Stimulated activated CD8-positive, alpha-beta memory T cell treated with anti-CD3 and anti-CD28 coated beads, Interleukin-4, amount 100 ng/mL, for 4 hours (primary cell): ENCODE measurements at places on chromosomes 12 and 14.

DNA sequence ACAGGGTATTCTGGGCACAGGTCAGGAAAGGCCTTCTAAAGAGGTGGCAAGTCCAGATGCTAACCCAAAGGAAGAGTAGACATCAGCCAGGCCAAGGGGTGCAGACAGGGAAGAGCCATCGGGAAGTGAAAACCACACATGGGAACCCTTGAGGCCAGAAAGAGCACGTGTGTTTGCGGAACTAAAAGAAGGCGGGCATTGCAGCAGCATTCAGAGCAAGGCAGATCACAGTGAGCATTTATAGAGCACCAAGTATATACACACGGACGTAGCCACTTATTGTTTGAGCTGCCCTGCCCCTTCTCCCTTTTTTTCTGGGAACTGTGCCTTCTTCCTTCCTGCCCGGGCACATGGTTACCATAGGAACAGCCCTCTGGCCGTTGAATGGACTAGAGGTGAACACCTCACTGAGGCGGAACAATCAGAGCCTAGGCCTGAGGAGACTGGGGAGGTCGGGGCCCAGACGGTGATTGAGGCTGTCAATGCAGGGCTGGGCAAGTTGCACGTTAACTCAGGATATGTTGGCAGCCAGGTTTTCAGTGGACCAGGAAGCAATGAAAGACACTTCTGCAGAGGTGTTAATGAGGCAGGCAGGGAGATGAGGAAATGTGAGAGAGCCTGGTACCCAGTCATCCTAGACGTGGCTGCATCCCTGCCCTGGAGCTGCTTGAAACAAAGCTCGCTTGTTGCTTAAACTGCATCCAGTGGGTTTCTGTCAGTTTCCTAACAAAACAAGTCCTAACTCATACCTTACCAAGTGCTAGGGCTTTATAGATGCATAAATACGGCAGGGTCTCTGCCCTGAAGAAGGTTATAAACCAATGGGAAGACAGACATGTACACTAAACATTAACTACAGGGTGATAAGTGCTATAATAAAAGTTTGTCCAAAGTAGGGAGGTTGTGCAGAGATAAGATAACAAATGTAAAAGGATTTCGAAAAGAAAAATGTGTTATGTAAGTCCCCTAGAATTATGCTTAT is 34.2 kb downstream of the MOAP1 start:
- no peak for DNase-seq

DNA sequence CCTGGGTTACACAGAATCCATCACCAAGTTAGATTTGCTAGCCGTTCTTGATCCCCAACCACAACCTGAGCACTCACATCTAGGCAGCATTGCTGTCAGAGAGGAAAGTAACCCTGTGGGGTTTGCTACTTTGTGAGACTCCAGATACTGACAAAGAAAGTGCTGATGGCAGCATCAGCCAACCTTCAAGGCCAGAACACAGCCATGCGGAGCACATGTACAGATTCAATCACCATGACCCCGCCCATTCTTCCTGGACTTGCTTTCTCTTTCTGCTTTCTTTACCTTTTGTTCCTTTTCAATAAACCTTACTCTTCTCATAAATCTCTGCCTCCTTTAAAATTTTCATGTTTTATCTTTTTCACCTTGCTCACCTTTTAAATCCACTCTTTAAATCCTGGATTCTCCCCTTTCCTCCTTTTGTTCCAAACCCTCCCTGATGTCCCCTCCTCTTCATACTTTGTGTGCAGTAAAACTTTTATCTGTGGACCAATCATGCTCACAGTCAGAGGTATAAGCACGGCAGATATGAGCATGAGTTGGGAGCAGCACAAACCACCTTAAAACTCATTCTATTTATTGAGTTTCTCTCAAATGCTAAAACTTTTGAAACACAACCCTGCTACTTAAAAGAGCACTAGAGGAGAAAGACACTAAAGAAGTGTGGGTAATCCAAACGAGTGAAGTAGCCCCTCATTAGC is 21.9 kb upstream of the CERS5 start:
- no peak for DNase-seq

DNA sequence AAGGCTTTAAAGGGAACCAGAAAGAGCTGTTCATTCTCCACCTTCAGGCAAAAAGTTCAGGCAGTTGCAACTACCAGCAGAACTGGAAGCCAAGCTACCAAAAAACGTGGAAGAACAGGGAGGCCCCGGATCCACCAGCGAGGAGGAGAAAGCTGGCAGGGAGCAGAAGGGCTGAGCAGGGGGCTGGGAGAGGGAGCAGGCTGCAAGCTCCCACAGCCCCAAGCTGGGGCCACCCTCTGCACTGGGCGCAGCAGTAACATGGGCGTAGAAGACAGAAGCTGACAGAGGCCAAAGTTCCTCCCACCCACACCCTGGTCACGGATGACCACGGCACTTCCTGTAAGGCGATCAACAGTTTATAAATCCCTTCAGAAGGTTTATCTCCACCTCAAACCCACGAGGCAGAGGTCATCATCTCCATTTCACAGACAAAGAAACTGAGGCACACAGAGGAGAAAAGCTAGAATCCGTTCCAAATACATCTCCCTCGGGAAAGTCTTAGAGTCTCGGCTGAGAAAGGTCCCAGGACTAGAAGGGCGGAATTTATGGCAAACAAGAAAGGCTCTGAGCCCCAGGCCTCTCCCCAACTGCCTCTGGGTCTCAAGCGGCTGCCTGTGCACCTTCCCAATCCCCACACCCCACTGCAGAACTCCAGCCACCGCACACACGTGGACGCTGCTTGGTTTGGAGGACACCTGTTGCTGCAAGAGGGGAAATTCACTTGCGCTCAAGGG is 1.8 kb downstream of the CCDC85C start:
- DNase-seq = no peak

DNA sequence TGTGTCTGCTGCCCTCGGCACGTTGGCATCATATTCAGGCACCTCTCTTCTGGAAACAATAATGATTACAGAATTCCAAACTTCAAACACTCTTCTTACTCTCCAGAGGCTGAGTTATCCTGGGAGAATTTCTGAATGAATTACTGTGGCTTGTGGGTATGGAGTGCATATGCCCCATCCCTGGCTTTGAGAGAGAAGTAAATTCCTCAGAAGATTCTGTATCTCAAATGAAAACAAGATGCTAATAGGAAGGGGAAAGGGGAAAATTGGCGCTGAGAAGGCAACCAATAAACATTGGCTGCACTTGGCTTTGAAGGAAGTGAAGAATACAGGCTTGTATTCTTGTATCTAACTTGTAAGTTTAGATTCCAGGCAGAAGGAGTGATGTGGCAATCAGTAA is 132.0 kb upstream of the NOVA1 start:
- no peak for DNase-seq

DNA sequence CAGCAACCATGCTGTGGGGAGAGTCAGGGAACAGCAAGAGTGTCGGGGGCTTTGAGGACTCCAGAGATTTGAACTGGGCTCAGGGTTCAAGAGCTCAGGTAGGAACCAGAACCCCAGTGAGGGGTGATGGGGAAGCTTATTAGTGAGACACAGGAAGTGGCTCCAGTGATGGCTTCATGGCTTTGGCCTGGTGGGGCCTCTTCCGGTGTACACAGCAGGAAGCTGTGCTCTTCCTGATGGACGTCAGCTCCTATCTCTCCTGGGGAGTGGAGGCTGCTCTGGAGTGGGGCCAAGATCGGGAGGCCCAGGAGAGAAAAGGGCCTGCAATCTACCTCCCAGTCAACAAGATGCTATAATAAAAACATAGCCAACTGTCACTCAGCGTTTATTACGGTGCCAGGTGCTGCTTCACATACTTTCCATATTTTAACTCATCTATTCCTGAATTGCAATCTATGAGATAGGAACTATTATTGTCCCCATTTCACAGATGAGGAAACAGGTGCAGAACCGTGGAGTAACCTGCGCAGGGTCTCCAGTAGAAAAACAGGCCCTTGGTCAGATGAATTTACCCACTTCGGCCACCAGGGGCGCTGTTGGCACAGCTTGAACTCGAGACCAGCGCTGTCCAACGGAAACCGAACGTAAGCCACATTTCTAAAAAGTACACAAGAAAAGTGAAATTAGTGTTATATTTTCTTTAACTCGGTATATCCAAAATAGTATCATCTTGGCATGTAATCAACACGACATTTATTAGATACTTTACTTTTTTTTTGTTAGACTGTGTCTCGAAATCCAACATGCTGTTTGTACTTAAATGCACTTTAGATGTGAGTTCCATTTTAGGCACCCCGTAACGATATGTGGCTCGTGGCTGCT is 63.6 kb upstream of the DLK1 start:
- peak; percentile 17 for DNase-seq

DNA sequence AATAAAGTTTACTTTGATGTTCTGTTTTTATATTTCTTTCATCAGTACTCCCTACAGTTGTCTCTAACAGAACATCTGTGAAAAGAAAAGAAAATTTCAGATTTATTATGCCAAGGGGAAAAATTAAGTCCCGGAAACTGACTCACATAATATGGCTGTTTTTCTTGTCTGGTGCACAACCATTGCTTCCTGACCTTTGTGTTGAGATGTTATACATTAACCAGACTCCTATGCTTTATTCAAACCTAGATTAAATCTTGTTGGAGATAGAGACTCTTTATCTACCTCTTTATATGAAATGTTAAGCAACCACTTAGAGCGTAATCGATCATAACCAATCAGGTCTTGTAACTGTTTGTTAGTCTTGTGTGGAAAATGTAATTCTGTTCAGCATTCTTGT is 37.6 kb upstream of the BICD1 start:
- DNase-seq = no peak

DNA sequence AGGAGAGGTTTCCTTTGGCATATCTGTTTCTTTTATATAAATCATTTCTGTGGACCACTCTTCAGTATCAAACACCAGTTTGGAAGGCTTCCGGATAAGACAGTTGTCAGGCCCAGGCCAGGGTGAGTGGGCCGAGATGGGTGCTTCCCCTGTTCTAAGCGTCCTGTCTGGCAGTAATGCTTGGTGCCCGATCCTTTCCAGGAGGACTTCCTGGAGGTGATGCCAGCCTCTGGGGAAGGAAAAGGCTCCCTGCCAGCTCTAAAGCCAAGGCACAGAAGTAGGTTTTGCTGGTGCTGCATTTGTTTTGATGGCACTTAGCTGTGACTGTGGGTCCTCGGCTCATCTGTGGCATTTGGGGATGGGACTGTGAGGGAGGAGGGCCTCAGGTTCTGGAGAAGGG is 124.4 kb upstream of the RTL1 start:
- DNase-seq = no peak

- DNase-seq = no peak
Measured at GRCh38 chr12:96256672-96257361, 62.6 kb downstream of the ELK3 start.

DNA sequence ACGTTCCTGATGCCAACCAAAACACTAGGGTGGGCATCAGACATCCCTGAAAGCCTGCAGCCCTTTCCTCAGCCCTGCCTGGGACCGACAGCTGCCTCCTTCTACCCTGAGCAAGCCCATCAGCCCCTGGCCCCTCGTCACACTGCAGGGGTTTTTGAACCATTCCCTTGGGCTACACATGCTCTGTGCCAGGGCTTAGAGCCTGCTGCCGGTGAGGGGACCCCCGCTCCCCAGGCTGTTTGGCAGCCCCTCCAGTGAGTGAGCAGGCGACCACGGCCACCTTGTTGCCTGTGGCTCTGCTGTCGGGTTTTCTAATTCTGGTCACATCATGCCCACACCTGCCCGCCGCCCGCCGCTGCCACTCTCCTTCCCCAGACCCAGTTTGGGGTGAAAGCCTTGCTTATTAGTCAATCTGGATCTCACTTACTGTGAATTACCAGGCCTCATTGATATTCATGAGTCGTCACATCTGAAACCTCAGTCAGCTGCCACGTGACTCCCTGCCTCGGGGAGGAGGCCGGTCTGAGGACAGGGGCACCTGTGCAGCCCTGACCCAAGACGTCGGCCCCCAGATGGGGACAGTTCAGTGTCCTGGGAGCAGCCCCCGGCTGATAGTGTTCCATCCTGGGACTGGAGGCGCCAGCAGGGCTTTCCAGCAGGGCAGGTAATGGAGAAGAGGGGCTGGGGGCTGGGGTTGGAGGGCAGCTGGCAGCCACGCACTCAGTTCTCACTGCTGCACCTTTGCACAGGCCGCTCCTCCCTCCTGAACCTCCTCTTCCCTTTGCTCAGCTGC is 163.0 kb downstream of the RBM19 start:
- DNase-seq = no peak

- no peak for DNase-seq
Measured at GRCh38 chr12:86712425-86712843, 456.2 kb upstream of the MGAT4C start.

GRCh38 chr14:98408024-98408555 is 863.9 kb downstream of the BCL11B start:
- no peak for DNase-seq

DNA sequence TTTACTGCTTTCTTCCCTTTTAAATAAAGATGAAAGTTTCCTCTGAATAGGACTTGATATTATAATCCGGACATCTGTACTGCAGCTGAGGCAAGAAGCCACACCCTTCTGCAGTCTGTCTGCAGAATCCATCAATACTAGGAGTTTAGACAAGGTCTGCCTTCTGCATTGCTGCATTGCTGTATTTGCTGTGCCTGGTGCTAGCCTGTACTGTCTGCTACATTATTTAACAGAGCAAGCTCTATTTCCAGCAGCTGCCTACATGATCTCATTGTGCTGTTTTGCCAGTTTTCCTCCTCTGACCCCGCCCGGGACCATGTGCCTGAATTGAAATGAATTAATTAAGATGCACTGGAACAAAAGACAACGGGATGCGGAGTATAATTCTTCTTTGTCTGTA is 1.7 kb downstream of the TUBA1A start:
- DNase-seq = no peak

GRCh38 chr12:46803517-46803916 is 22.3 kb downstream of the SLC38A4 start:
- no peak for DNase-seq

- no peak for DNase-seq
Measured at GRCh38 chr14:69077841-69078240, 75.1 kb downstream of the DCAF5 start.

DNA sequence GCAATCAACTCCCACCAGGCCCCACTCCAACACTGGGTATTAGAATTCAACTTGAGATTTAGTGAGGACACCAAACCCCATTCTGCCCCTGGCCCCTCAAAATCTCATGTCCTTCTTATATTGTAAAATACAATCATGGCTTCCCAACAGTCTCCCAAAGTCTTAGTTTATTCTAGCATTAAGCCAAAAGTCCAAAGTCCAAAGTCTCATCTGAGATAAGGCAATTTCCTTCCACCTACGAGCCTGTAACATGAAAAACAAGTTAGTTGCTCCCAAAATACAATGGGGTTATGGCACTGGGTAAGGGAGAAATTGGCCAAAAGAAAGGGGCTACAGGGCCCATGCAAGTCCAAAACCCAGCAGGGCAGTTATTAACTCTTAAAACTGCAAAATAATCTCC is 46.6 kb upstream of the TMTC1 start:
- no peak for DNase-seq

GRCh38 chr14:100082723-100083122 is 17.5 kb downstream of the EVL start:
- DNase-seq = no peak

GRCh38 chr12:128830505-128830893 is 6.7 kb upstream of the SLC15A4 start:
- no peak for DNase-seq

GRCh38 chr12:43285159-43285598 is 266.8 kb downstream of the ADAMTS20 start:
- no peak for DNase-seq
